Activated T-helper 1 cell treated with anti-CD3 and anti-CD28 coated beads, Interleukin-2, amount 50 U/mL, for 16 hours (primary cell): ENCODE measurements at places on chromosomes 11 and 22.

DNA sequence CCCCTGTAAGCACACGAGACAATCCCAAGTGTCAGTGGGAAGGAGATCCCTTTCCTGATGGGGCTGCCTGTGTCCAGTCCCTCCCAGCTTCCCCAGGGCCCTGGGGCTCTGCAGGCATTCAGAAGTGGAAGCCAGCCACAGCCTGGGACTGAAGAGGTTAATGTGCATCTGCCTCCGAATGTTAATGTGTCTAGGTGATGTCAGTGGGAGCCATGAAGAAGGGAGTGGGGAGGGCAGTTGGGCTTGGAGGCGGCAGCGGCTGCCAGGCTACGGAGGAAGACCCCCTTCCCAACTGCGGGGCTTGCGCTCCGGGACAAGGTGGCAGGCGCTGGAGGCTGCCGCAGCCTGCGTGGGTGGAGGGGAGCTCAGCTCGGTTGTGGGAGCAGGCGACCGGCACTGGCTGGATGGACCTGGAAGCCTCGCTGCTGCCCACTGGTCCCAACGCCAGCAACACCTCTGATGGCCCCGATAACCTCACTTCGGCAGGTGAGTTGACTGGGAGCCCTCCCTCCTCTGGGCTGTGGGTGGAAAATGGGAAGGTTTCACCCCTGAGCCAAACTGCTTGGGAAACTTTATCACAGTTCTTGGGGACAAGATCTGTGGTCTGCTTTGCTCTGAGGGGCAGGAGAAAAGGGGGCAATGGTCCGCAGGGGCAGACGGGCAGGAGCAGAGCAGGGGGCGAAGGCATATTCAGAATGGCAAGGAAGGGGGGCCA lies at the start of gene MCHR1:
MCHR1 (plus strand) TSS at position 236 of the 715 bp plus-strand sequence; CDS start at position 405, 169 bp downstream.
- DNase-seq = no peak

GRCh38 chr11:118342503-118343161 lies at the start of gene CD3D:
TSS of gene CD3D (minus strand) at chr11:118342705. CDS start at chr11:118342607, 98 bp downstream.
- DNase-seq = peak; percentile 39

DNA sequence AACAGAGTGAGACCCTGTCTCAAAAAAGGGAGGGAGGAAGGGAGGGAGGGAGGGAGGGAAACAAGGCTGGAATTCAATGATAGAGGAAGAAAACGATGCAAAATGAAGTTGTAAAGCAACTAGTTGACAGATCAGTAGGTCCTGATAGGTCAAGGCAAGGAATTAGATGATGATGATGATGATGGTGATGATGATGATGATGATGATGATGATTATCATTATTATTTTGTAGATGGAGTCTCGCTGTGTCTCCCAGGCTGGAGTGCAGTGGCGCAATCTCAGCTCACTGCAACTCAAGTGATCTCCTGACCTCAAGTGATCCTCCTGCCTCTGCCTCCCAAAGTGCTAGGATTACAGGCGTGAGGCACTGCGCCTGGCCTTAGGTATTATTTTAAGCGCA lies 11.3 kb upstream of the L3MBTL2 start:
- no peak for DNase-seq

DNA sequence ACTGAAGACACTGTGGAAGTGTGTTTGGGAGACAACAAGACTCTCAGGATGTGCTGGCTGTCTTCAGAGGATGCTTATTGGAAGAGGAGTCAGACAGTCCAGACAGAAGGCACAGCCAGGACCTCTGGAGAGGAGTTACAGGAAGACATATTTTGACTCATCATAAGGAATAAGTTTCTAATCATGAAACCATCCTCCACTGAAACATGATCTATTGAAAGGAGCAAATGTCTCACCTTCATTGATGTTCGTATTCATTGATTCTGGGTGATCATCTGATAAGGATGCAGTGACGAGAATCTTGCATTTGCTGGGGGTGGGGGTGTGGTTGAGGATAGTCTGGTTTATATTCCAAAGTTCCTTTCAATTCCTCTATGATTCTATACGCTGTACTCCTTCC lies 2.5 kb upstream of the CXCR5 start:
- DNase-seq = no peak

DNA sequence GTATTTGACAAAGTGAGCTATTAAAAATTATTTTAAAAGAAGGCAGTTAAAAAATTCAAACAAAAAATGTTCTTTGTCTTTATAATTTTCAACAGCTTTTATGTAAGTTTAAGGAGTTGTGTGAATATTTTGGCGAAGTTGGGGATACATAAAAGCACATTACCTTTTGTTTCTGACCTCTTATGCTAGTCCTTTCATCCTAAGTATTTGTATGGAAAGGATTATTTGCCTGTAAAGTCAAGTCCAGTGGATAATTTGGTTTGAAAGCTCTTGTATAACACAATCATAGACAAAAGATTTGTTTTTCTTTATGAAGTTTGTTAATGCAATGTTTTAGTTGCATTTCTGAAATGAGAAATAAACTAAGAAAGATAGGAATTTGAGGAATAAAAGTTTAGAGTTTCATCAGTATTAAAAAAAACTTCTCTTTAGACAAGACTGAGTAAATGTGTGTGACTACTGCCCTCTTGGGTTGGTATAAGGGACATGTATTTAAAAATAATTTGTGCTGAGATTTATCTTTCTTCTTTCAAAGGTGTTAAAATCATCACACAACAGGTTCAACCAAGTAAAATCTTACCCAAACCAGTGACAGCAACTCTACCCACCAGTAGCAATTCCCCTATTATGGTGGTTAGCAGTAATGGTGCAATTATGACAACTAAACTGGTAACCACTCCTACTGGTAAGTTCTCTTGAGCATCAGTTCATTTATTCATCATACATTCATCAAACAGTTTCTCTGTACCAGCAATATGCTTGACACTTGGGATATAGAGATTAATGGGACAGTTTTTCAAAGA lies 68.2 kb downstream of the EMSY start:
- DNase-seq = no peak

- DNase-seq = no peak
Measured at GRCh38 chr22:21837248-21837979, 30.0 kb downstream of the MAPK1 start.

DNA sequence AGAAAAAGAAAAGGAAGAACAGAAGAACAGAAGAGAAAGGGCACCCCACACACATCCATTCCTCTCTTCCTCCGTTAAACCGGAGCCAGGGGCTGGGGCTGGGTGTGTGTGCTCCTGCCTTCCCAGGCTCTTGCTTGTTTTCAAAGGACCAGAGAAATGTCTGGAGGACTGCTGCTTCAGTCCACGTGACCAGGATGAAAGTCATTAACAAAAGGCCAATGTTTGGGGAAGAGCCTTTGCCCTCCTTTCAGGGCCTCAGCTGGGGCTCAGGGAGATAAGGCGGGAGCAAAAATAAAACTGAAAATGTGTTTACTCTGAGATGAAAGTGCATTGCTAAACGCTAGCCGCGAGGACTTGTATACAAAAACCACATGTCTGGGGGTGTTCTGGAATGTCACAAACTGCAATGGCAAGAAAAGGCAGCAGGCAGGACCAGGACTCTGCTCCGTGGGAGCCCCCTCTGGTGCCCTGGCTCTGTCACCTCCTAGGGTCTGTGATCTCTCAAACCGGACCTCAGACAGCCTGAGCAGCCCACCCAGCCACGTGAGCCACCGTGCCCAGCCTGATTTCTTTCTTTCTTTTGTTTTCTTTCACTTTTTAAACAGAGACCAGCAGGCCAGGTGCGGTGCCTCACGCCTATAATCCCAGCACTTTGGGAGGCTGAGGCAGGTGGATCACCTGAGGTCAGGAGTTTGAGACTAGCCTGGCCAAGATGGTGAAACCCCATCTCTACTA lies 31.6 kb upstream of the MYH9 start:
- DNase-seq = no peak

DNA sequence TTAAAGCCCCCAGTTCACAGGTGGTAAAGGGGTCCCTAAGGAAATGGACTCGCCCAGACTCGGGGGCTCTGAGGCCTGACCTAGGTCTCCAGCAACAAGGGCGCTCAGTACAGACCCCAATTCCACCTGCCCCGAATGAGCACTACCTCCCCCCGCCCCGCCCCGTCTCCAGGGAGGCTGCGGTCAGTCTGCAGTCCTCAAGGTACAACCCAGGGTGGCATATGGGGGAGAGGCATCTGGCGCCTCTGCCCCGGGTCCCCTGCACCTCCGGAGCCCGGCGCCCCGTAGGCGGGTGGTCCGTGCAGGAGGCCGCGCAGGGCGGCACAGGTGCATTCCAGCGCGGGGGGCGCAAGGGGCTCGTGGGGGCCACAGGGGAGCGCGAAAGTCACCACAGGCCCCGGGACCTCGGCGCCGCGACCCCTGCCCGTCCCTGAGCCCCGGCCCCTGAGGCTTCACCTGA lies 361 bp downstream of the CTSD start:
- no peak for DNase-seq

DNA sequence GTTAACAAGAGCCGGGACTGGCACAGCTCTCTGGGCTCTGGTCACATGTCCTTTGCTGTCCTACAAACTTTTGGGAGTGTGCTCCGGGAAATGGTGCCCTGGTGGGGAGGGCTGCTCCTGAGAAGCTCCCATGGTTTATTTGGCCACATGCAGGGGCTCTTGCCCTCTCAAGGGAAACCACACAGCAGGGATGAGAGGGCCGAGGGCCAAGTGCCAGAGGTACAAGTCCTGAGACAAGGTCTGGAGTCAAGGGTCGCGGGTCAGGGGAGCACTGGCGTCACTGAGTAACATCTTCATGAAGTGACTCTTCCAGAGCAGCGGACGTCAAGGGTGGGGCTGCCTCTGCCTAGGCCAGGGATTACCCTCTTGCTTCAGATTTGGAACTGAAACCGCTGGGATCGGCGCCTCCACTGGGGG lies 1160.6 kb downstream of the TBC1D22A start:
- no peak for DNase-seq

DNA sequence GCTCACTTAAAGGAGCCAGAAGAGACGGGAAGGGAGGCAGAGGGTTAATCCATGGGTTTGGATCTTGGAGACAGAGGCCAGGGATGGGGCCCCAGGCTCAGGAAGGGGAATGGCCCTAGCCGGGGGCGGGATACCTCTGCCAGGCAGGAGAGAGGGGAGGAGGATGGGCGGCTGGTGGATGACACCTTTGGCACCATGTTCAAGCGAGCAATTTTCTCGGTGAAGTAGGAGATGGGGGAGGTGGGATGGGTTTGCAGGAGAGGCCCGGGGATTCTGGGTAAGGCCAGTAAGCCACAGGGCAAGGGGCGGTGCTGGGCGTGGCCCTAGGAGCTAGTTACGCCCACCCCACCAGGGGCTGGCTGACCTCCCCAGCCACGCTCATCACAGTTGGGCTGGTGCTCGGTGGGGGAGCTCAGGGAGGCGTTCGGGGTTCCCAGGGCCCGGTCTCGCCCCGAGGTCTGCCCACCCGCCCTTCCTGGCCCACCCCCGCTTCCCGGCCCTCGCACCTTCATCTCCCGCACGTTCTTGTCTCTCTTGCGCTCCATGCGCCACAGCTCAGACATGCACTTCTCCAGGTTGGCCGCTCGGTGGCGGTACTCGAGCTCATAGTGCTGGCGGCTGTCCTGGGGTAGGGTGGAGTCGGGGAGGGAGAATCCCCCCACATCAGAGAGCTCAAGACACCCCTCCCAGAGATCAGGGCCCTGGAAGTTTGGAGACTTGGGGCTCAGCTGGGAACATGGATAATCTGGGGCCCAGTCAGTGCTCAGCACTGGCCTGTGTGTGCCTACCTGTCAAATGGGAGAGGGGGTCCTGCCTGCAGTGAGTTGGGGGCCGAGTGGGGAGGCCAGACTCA lies 12.7 kb downstream of the BAIAP2L2 start:
- DNase-seq = no peak

- no peak for DNase-seq
Measured at GRCh38 chr11:45871638-45872037, 13.8 kb upstream of the MAPK8IP1 start.

DNA sequence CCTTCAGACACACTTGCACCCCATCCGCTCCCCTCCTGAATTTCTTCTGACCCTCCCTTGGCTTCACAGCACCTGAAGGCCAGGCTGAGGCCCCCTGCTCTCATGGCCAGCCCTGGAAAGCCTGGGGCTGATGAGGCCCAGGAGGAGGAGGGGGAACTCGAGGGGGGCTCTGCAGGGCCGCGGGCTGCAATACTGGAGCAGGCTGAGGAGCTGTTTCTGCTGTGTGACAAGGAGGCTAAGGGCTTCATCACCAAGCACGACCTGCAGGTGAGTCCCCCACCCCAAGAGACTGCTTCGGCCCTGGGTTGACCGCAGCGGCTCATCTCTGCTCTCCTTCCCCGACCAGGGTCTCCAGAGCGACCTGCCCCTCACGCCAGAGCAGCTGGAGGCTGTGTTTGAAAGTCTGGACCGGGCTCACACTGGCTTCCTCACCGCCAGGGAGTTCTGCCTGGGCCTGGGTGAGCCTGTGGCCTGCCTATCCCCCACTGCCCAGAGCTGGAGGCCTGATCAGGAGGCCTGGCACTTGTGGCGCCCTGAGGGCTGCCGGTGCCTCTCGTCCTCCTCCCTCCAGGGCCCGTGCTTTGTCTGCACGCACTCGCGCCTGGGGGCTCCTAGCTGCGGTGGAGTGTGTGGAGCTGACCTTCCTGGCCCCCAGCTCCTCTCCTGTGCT lies 922 bp downstream of the CRACR2B start:
- no peak for DNase-seq

GRCh38 chr11:124799348-124800225 lies 619 bp downstream of the MSANTD2 start:
- DNase-seq = peak; percentile 17

GRCh38 chr22:31106001-31106571 lies 1.3 kb downstream of the SELENOM start:
- no peak for DNase-seq

GRCh38 chr11:98531576-98531975 lies 489.2 kb upstream of the CNTN5 start:
- DNase-seq = no peak

GRCh38 chr22:31274017-31274416 lies 18.3 kb downstream of the PIK3IP1 start:
- DNase-seq = no peak

GRCh38 chr11:44750551-44751465 lies 24.0 kb downstream of the TSPAN18 start:
- DNase-seq = no peak

- no peak for DNase-seq
Measured at GRCh38 chr22:48672387-48672786, 1155.3 kb downstream of the BRD1 start.

- DNase-seq = no peak
Measured at GRCh38 chr11:109853156-109853776, 239.9 kb upstream of the ZC3H12C start.

GRCh38 chr11:65558002-65558929 lies at the start of gene LTBP3:
TSS of gene LTBP3 (minus strand) at chr11:65558359. CDS start at chr11:65557959, 400 bp downstream.
- DNase-seq = no peak

DNA sequence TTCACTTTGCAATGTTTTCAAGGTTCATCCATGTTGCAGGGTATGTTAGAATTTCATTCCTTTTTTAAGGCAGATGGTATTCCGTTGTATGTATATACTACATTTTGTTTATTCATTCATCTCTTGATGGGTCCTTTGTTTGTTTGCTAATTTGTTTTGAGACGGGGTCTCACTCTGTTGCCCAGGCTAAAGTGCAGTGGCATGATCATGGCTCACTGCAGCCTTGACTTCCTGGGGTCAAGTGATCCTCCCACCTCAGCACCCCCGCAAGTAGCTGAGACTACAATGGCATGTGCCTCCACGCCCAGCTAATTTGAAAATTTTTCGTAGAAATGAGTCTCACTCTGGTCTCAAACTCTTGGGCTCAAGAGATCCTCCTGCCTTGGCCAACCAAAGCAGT lies 6.2 kb downstream of the UVRAG start:
- no peak for DNase-seq
